ENCODE measurements at places on chromosomes 16 and 17.

GRCh38 chr16:78098595-78099270 lies 721 bp upstream of the WWOX start:
- DNase-seq: peak; percentile 12

DNA sequence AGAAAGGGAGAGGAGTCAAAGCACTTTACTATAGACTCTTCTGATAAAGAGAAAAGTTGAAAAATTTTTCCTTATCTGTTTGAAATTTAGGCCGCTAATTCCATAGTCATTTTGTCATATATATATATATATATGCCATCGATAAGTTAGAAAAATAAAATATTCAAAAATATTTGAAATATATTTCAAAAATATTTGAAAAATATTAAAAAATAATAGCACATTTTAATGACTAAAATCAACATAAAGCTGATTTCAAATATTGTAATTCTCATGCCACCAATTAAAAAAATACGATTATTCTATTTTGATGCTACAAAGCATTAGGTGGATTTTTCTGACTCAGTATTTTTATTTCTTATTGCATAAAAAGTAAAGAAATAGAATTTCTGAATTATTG lies 87.1 kb downstream of the KIF2B start:
- DNase-seq: no peak

GRCh38 chr16:87828071-87828906 lies 41.0 kb downstream of the SLC7A5 start:
- DNase-seq: peak; percentile 47

- DNase-seq: no peak
Observed at GRCh38 chr17:65459677-65460347, 101.6 kb downstream of the AXIN2 start.

GRCh38 chr17:16438557-16439302 lies 23.4 kb downstream of the TRPV2 start:
- peak; percentile 97 for DNase-seq

DNA sequence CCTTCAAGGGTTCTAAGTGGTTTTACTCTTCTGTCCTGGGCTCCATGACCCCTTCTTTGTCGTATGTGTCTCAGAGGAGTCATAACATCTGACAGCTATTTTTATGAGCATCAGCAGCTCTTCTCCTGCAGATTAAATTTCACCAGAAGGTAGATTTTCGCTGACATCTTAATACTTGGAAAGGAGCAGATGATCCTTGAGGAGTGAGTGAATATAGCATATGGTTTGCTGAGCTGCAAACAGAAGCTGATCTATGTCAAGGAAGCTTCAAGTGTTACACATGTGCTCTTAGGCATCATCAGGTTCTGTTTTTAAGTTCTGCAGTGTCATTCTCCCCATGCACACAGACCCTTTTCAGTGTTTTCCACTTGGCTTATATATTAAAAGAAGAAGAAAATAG lies 49.2 kb upstream of the MYH2 start:
- DNase-seq: no peak

GRCh38 chr17:40320756-40321523 lies 12.0 kb downstream of the RARA start:
- no peak for DNase-seq

DNA sequence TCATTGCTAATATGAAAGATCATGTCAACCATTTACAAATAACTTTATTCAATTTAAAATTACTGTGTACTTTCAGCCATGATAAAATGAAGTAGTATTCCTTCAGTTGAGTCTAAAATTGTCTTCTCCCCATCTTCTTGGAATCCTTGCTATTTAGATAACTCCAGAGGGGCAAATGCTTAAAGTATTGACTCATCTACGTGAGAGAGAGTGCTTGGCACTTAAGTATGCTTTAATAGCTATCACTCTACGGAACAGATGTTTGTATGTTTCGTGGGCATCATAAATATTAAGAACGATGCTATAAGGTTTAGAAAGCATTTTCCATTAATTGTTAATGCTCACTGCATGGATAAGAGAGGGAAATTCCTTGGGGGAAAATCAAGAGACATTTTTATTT lies 69.3 kb upstream of the MED13 start:
- DNase-seq: no peak

GRCh38 chr16:66961065-66961744 lies at the start of gene CES3:
CES3 (plus strand) TSS chr16:66961266; CDS start chr16:66961308, 42 bp downstream.
- DNase-seq: no peak

DNA sequence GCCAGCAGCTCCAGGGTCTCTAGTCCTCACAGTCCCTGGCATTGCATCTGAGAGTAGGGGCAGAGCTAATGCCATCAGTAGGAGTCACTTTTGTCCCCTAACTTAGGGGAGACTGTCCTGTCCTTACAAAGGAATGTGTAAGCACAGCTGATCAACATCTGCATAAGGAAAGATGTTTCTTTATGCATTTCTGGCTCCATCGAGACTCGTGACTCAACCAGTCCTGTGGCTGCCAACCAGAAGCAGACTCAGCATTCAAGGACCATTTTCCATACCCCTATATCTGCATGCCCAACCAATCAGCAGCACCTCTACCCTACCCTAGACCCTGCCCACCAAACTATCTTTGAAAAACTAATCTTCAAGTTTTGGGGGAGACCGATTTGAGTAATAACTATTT lies 8.2 kb upstream of the MPP2 start:
- DNase-seq: no peak

DNA sequence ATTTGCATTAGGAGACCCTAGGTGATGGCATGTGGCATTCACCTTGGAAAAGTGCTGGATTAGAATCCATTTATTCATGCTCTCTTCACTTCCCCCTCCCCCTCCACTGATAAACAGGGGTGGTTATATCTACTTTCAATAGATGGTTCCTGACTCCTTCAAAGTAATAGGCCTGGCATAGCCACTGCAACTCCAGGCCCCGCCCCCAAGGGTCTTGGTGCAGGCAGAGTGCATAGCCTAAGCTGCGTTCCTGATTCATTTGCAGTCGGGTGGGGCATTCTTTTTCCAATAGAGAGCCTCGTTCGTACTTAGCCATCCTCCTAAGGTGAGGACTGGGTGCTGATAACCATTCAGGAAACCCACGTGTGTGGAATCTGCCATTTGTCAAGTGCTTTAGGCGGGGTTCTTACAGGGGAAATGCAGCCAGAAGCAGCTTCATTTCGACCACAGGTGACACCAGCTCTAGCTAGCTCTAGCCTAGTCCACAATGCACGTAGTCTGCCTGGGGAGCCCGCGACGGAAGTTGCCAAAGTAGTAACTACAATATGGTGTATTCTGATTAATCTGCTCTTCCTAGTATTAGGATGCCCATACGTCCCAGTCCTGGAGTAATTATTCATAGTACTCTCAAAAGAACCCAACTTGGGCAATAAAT lies 11.1 kb downstream of the UBE2O start:
- DNase-seq: no peak

- DNase-seq: no peak
Observed at GRCh38 chr17:52465407-52465806, 306.9 kb upstream of the CA10 start.

GRCh38 chr16:10514369-10515055 lies 65.9 kb downstream of the EMP2 start:
- DNase-seq: peak; percentile 35

GRCh38 chr16:49470513-49470991 lies 96.9 kb downstream of the C16orf78 start:
- no peak for DNase-seq

- DNase-seq: no peak
Observed at GRCh38 chr16:88917915-88918627, 51.6 kb upstream of the PABPN1L start.

- no peak for DNase-seq
Observed at GRCh38 chr17:76560036-76560876, 20.4 kb downstream of the PRCD start.

DNA sequence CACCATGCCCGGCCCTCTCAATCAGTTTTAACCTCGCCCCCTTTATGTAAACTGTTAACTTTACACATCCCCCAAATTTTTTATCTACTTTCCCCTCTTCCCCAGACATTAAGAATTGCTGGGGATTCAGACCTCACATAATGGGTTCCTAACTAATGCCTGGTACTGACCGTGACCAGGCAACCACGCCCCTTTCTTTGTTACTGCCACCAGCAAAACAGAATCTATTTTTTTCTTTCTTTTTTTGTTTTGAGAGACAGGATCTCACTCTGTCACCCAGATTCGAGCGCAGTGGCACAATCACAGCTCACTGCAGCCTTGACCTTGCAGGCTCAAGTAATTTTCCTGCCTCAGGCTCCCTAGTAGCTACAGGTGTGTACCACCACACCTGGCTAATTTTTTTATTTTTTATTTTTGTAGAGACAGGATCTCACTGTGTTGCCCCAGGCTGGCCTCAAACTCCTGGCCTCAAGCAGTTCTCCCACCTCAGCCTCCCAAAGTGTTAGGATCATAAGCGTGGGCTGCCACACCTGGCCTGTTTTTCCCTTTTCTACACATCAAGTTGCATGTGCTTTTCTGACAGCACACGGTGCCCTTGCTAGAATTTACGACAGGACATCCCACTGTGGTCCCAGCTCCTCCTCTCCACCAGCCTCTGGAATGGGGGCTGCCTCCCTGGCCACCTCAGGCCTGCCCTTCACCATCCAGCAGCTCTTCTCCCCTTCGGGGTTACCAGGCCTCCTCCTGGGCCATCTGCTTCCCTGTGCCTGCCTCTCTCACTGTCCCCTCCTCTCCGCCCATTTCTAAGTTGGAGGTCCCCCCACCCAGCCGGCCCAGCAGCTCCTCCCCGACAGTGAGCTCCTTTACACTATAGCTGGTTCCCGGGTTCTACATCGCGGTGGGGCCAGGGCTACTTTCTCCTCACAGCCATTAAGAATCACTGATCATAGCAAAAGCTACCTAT lies 10.8 kb downstream of the CPNE2 start:
- DNase-seq: no peak

DNA sequence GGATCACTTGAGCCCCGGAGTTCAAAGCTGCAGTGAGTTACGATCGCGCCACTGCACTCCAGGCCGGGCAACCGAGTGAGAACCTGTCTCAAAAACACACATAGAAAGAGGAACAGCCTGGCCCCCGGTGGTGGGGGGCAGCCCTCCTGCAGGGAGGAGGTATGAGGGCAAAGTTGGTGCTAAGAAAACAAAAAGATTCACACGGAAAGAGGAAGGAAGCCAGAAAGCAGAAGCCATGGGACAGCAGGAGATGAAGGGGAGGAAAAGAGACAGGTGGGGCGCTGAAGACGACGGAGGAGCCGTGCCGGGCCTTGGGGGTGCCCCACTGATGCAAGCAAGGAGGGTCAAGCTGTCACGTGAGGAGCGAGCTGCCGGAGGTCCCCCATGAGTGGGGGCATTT lies 8.2 kb upstream of the C16orf74 start:
- DNase-seq: no peak

DNA sequence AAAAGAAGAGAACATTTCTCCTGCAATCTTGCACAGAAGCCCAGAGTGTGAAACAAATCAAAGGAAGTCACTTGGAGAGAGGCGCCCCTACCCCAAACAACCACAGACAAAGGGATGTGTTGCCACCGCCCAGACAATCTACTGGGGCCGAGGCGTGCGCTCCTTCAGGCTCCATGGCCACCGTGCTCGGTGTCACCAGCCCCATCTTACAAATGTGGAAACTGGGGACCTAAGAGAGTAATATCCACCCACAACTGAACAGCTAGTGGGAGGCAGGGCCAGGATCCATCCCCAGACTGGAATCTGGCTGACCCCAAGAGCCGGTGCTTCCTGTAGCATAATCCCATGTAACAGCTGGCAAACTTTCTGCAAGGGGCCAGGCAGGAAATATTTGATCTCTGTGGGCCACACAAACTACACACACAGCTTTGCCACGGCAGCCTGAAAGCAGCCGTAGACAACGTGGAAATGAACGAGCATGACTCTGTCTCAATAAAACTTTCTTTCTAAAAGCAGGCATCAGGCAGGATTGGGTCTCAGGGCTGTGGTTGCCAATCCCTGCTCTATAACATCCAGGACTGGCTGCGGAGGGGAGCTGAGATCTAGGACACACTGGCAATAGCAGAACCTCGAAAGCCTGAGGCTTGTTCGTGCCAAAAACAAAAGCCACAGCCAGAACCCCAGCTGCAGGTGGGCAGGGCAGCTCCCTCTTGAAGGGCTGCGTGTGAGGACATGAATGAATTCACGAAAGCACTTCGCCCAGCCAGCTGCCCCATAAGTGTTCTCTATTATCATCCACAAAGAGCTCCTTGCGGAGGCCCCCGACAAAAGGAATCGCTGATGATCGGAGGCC lies 26.6 kb upstream of the GINS2 start:
- no peak for DNase-seq

- DNase-seq: no peak
Observed at GRCh38 chr17:21357696-21358656, 18.2 kb upstream of the KCNJ12 start.

DNA sequence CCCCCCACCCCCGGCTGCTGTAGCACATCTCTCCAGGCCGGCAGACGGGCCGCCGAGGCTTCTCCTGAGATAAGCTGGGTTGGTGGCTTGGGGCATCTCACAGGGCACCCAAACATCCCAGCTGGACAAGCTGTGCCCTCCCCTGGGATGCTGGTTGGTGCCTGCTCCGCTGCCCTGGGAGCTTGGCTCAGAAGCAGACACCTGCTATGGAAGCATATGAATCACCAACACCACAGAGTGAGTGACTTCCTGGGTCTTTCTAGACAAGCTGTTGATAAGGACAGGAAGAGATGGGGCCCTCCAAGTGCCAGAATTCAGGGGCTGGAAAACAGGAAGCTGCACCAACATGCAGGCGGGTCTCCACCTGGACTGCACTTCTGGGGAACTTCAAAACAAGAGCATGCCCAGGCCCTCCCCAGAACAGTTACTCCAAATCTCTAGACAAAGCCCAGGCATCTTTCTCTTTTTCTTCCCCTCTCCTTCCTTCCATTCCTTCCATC lies 13.7 kb downstream of the C16orf95 start:
- DNase-seq: no peak

DNA sequence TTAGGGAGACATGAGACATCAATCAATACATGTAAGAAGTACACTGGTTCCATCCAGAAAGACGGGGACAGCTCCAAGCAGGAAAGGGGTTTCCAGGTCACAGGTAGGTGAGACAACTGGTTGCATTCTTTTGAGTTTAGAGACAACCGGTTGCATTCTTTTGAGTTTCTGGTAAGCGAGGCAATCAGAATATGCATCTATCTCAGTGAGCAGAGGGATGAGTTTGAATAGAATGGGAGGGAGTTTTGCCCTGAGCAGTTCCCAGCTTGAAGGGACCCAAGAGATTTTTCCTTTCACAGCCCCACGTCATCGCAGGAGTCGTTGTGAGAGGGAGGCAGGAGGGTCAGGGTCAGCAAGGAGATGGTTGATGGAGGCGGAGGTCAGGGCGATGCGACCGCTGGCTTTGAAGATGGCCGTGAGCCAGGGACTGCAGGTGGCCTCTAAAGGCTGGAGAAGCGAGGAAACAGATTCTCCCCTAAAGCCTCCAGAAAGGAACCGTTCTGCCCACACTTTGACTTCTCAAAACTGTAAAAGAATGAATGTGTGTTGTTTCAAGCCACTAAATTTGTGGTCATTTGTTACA lies 36.5 kb downstream of the IRF8 start:
- DNase-seq: no peak

GRCh38 chr16:84897911-84898377 lies 78.2 kb downstream of the CRISPLD2 start:
- DNase-seq: no peak

GRCh38 chr17:75673487-75673886 lies 6.3 kb downstream of the SAP30BP start:
- DNase-seq: no peak

Data from cerebellum (tissue), 4 donors.